ENCODE measurements at places on chromosomes 12 and 14. TPM values are rescaled to one million over a fixed set of nuclear protein-coding genes. Genes with fewer than 3 reads are reported as not detected.
A peak's percentile ranks its signal among the peaks of the same experiment; 100 is the strongest.

- DNase-seq: no peak
Observed at GRCh38 chr12:14937689-14938088, 648 bp downstream of the ERP27 start.

DNA sequence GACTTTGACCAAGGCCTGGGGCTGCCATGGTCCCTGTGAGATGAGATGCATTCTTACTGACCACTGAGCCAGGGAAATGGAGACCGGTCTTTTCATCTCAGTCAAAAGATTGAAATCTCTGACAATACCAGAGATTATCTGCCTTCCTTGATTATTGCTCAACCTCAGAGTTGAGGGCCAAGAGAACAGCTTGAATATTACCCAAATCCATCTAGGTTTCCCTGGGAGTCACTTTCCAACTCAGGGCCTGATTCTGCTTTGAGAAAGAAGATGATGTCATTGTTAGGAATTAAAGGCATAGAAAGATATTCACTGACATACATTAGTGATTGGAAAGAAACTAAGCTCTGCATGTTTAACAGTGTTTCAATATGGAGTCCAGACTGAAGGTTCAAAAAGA is 515.9 kb upstream of the TBX3 start:
- DNase-seq: no peak

DNA sequence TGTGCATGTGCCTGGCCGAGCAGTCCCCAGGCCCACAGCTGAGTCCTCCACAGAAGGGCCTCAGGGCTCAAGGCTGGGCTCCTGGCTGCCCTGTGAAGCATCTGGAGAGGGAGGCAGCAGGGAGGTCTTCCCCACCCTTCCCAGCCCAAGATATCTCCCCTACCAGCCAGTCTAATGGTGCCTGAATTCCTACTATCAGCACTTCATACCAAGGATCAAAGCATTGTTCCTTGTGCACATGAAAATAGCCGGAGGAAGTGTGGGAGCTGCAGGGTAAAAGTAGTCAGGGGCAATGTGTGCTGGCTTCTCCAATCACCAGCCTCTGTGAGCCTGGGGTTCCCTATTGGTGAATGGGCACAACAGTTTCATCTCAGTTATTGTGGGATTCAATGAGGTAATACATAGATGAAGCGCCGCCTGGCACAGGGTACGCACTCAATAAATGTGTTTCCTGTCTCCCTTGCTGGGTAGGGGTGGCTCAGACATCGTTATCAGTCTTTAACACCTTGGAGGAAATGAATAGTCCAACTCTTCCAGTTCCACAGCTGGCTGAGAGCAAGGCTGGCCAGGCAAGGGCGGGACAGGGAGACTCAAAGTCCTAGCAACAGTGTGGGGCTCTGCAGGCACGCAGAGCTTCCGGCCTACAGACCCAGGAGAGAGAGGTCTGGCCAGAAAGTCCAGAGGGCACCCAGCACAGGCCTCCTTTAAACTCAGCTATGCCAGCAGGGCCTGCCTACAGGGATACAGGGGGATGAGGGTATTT is 39.1 kb upstream of the PNMA1 start:
- DNase-seq: peak; percentile 99

Gene LRTM2
- not detected for total RNA-seq

- DNase-seq: no peak
Observed at GRCh38 chr14:82999802-83000201, 1466.1 kb upstream of the SEL1L start.

Gene TESPA1
- total RNA-seq: not detected

DNA sequence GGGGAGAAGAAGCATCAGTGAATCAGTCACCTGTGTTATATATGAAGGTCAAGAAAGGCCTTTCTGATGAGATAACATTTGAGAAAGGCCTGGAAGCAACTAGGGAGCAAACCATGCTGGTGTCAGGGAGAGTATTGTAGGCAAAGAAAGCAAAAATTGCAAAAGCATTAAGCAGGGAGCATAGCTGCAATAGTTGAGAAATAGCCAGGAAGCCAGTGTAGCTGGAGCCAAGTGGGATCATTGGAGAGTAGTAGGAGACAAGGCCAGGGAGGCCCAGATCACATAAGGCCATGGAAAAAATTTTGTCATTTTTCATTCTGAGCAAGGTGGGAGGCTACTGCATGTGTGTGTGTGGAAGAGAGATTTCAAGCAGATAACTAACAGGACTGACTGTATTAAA is 18.8 kb upstream of the MAGOHB start:
- no peak for DNase-seq

Gene CYP27B1
- 2.4 TPM for total RNA-seq

DNA sequence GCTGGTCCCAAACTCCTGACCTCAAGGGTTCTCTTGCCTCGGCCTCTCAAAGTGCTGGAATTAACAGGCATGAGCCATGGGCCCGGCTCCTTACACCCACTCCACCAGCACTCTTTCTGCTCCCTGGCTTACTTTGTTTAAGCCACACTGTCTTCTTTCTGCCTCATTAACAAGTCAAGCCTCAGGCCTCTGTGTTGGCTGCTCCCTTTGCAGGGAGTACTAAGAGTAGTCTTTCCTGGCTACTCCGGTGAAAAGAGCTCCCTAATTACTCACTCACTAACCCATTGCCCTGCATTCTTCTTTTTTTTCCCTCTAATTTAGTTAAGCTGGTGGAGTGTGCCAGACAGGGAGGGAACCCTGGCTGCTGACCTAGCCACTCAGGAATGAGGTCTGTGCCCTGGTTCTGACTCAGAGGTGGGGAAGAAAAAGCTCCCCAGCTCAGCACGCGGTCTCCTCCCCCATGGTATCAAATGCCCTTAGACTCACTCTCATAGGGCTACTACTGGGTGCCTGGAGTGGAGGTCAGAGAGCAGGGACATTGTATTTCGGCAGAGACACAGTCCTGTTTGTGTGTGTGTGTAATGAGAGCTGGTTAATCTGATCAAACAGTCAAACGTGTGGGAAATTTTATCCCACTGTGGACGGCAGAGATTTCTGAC is 19.8 kb downstream of the GALNT6 start:
- peak; percentile 96 for DNase-seq

DNA sequence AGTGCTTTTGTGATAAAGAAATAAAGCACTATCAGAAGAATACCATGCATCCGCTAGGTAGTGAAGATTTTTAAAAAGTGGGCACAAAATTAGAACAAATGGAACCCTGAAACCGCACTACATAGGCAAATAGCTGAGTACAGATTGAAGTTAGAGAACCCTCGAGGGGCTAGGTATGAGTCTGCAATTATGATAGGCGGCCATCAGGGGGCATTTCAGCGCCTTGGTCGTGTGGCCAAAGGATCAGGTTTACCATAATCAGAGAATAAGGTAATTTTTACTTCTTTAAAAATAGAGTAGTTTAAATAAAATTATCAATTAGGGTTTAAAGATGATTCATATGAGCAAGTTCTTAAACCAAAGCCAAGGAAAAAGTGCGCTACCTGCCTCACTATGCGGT is 129.8 kb downstream of the TMX1 start:
- peak; percentile 21 for DNase-seq

- no peak for DNase-seq
Observed at GRCh38 chr12:3436461-3437065, 54.4 kb upstream of the PRMT8 start.

Gene PZP
- total RNA-seq: 0.88 TPM

DNA sequence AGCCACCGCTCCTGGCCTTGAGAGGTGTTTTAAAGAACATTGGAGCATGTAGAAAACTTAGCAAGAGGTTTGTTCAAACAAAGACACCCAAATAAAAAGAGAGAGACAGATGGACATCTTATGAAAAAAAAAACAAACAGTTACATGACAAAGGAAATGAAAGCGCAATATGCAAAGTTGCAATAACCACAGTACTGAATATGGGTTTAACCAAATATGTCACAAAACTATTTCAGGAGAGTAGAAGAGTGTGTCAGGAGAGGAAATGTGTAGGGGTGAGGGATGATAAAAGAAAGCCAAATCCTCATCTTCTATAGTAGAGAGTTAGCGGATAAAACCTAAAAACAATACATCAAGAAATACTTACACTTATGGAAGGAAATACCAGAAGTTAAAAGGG is 98.4 kb downstream of the GTF2A1 start:
- no peak for DNase-seq

DNA sequence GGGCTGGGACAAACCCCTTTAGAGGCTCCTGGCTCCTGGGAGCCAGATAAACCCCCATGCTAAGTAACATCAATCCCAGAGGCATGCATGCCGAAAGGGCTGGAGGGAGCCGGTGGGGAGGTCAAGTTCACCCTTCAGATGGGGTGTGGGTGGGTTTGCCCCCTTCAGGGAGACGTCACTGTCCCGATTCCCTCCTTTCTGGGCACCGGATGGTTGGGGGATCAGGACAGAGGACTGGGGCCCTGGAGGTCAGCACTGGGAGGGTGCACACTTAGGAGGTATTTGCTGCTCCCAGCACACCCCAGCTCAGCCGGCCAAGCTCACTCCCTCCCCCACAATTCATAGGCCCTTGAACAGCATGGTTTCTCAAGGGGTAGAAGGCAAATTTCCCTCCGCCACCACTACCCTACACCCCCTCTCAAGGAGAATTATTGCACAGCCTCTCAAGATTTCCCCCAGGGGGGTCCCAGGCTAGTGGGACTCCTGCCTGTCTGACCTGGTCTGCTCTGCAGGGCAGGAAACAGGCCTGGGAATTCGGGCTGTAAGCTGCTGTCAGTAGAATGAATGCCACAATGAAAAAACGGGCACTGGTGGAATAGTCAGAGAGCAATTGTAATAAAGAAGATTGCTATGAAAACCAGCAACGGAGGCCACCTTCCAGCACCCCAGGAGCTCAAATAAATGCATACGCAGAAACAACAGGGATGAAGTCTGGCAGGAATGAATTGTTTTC is 63.5 kb downstream of the GALNT16 start:
- DNase-seq: no peak

Gene TCL1B
- total RNA-seq: not detected

GRCh38 chr12:57262126-57262822 is 11.3 kb upstream of the STAC3 start:
- no peak for DNase-seq

Gene FOXN3
- 41.8 TPM for total RNA-seq

Gene DNAAF2
- total RNA-seq: 6.4 TPM

Gene THAP2
- total RNA-seq: 4.4 TPM

DNA sequence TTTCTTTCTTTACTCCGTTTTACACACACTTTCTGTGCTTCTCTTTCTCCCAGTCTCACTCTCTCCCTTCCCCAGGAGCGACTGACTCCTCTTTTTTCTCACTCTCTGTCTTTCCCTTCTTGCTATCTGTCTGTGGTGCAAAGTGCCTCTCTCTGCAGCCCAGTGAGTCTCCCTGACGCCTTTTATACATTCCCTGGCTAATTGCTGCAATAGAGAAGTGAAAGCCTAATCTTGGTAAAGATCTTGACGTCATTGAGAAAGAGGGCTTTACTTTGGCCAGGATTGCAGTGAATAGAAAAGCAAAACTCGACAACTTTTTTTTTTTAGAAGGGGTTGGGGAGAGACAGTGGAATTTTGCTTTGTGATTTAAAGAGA is 706 bp upstream of the DIO2 start:
- DNase-seq: peak; percentile 31

GRCh38 chr12:106135781-106136180 is 3.0 kb downstream of the NUAK1 start:
- DNase-seq: peak; percentile 82

All from endothelial cell of umbilical vein (primary cell).